NCI-H2081 treated with DMSO at 0.1 percent for 48 hours (cell line): ENCODE measurements at places on chromosomes 16 and 17.

GRCh38 chr16:80150978-80151721 is 389.6 kb upstream of the DYNLRB2 start:
- no peak for DNase-seq

- DNase-seq, result no peak
Observed at GRCh38 chr16:1790611-1791255, 2.8 kb downstream of the IGFALS start.

DNA sequence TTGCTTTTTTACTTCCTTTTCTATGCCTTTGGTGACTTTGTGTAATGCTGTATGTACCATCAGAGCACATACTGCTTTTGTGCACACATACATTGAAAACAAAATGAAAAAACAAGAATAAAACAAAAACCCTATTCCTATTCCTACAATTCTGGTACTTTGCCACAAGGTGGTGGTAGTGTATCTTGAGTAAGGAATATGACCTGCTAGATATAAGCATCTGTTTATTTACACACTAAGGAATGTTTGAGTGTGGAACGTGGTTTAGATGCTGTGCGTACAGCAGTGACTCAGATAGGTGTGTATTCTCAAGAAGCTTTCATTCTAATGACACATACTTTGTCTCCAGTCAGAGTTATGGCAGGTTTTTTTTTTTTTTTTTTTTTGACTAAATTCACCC is 606.2 kb downstream of the WWOX start:
- no peak for DNase-seq

- DNase-seq, result no peak
Observed at GRCh38 chr17:50458701-50459676, 9.7 kb downstream of the CHAD start.

GRCh38 chr17:76535788-76536510 is 1.6 kb downstream of the CYGB start:
- DNase-seq, result no peak

DNA sequence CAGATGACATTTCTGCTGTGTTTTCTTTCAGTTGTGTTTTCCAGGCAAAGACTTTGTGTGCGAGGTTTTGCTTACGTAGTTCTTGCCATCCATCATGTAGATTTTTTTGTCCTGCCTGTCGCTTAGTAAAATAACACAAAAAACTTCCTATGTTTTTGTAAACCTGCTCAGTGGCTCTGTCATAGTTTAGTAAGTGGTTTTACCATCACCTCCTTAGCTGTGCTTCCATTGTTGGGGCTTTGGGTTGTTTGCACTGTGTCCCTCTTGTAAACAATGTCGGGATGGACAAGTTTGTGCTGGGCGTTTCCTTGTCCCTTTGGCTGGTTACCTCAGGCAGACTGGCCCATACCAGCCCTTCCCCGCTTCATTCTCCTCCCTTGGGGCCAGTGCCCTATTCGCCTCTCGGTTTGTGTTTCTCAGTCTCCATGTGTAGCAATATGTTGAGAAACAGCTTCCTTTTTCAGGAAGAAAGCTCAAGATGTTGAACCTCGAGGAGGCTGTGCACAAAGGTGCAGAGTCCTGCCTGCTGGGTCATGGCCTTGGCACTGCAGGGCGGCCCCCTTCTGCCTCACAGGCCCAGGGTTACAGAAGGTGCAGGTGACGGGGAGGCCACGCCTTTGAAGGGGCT is 74.6 kb downstream of the KSR1 start:
- DNase-seq, result no peak

GRCh38 chr16:83200005-83200779 is 573.4 kb downstream of the CDH13 start:
- DNase-seq, result no peak

DNA sequence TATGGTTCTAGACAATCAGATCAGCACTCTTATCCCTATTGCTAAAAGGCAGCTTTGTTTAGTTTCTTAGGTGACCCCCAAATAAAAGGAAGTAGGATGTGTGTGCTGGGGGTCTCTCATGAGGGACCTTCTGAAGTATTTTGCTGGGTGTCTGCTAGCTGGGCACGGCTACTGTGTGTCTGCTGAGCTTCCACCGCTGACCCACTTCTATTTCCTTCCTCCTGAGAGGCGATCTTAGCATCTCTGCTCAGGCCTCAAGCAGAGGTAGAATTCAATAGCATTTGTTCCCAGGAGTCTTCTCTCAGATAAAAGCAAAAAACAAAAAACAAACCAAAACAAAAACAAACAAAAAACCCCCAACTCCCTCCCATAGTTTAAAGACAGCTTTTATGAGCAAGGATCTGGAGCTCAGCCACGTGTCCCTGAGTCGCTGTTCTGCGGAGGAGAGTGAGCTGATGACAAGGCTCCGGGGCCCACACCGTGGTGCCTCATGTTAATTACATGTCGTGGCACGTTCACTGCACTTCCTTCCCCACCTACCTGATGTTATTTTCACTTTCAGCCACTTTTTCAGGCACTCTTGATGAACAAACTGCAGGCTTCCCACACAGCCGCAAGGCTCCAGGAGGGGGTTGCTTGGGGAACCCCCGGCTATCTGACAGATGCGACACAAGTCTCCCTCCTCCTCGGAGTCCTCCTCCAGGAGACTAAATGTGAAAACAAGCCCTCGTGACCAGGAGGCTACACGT is 83.5 kb downstream of the MARCHF10 start:
- no peak for DNase-seq

GRCh38 chr17:13074026-13074425 is 56.2 kb upstream of the ELAC2 start:
- DNase-seq, result no peak

DNA sequence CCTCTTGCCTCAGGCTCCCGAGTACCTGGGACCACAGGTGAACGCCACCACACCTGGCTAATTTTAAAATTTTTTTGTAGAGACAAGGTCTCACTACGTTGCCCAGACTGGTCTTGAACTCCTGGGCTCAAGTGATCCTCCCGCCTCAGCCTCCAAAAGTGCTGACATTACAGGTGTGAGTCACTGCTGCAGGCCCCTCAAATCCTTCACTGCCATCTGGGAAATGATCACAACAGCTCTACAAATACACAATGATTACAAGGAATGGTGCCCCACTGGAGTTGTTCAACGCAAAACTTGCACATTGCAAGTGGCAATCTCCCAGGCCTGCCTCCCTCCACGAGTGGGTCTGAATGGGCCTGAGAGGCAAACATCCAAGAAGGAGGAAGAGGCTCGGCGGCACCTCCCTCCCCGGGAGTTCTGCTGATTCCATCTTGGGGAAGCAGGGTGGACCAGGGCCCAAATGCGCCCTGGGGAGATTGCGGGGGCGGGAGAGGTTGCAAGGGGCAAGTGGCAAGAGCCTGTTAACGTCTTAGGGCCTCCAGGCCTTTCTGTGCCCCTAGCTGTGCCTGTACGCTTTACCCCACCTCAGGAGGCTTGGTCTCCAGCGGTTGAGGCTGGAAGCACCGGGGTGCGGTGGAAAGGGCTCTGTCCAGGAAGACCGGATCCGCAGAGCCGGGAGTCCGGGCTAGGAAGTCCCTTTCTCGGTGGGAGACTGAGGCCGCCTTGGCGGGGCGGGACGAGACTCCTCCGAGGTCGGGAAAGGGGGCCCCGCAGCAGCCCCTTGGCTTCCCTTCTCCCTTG is 656 bp upstream of the IGFBP4 start:
- no peak for DNase-seq

GRCh38 chr17:36653374-36653773 is 52.0 kb downstream of the MRM1 start:
- DNase-seq, result no peak

- DNase-seq, result no peak
Observed at GRCh38 chr16:2955779-2956578, 8.1 kb upstream of the KREMEN2 start.

GRCh38 chr16:22077700-22078313 is 14.5 kb upstream of the VWA3A start:
- DNase-seq, result no peak

- no peak for DNase-seq
Observed at GRCh38 chr17:65013613-65014391, 42.7 kb downstream of the GNA13 start.

DNA sequence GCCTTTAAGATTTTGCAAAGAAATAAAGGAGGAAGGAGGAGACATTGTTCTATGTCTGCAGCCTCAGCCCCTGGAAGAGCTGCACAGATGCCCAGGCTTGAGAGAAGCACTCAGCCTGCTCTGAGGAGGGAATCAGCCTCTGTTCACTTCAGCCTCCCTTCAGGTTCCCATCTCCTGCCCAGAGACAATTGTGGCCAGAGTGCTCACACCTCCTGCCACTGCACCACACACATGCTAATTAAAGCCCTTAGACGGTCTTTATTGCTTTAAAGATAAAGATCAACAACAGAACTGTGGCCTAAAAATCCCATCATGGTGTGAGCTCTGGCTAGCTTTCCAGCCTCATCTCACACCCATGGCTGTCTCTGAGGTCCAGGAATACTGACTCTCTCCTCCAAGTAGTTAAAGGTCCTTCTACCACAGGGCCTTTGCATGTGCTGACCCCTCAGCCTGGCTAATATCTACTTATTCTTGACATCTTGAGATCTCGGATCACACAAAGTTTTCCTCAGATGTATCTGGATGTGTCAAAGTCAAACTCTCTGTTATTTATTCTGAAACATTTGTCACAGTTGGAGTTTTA is 33.8 kb downstream of the CHD9NB start:
- DNase-seq, result no peak

GRCh38 chr16:11534262-11534661 is 52.5 kb downstream of the LITAF start:
- no peak for DNase-seq

GRCh38 chr17:82034371-82035011 is 3.0 kb downstream of the DCXR start:
- DNase-seq, result no peak

- DNase-seq, result peak; percentile 36
Observed at GRCh38 chr17:68172461-68172954, 75.3 kb upstream of the AMZ2 start.

DNA sequence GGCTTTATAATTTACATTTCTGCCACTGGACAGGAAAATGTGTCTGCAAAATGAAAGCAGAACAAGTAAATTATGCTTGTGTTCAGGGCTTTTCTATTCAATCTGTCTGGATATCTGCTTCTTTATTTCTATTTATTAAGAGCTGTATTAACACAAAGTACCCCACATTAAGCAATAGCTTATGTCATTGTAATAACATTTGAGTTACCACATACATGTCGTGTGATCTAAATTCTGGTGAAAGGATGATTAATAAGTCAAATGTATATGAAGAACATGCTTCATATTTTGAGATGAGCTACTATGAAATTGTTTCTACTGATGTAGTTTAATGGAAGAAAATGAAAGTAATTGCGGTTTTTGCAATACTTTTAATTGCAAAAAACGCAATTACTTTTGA is 238.2 kb downstream of the KCNJ2 start:
- DNase-seq, result no peak

DNA sequence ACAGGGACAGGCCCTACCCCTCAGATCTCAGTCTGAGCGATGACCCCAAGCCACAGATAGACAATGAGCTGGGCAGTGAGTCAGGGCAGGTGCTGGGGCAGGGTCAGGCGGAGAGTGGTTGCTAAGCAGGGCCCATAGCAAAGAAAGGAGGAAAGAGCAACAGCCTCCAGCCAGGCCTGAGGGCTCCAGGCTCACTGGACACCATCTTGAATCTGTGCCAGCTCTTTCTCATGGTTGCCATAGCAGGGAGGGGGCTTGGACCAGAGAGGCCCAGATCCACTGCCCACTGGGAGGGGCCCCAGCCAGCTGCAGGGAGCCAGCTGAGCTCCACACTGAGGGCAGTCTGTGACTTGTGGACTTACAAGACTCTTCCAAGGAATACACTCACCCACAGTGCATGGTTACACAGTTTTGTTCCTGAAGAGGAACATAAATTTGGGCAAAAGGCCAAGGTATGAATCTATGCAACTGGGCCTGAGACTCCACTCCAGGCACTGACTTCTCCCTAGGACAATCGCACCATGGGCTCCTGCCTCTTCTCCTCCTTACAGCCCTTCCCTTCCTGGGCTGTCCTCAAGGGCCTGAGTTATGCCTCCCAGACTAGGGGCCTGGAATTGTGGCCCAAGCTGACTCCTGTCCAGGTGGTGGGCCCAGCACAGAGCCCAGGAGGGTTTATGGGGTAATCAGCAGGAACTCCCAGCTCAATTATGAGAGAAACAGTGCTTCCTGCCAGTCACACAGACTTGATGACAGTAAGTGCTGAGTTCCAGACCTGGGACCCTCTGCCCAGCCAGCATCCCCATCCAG is 59.9 kb downstream of the BEAN1 start:
- DNase-seq, result no peak

GRCh38 chr17:5241861-5242671 is 7.4 kb upstream of the SCIMP start:
- DNase-seq, result no peak

GRCh38 chr16:53664724-53665345 is 38.8 kb downstream of the RPGRIP1L start:
- DNase-seq, result no peak

GRCh38 chr16:14634389-14634725 is 1.6 kb downstream of the BFAR start:
- no peak for DNase-seq

- DNase-seq, result no peak
Observed at GRCh38 chr17:72706396-72706981, 386.0 kb downstream of the SLC39A11 start.

GRCh38 chr16:80008857-80009256 is 408.3 kb upstream of the MAF start:
- DNase-seq, result no peak

- no peak for DNase-seq
Observed at GRCh38 chr17:39705786-39706348, 6.0 kb downstream of the ERBB2 start.

DNA sequence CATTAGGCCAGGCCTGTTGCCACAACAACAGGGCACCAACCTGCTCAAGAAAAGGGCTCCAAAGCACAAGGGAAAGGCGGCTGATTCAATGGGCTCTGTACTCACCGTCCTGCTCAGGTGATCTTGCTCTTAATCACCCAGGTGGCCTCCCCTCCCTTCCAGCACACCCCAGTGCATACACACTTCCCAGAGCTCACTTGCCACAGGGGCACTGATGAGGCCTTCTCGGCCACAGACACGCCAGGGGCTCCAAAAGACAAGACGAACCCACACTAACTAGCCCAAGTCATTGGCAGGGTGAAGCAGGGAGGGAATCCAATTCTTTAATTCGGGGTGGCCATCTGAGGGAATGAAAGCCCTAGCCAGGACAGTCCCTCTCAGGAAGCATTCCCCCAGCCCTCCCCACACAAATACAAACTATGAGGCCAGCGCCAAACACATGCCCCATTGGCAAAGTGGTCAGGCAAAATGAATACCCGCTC is 1.4 kb downstream of the MYO18A start:
- DNase-seq, result no peak

DNA sequence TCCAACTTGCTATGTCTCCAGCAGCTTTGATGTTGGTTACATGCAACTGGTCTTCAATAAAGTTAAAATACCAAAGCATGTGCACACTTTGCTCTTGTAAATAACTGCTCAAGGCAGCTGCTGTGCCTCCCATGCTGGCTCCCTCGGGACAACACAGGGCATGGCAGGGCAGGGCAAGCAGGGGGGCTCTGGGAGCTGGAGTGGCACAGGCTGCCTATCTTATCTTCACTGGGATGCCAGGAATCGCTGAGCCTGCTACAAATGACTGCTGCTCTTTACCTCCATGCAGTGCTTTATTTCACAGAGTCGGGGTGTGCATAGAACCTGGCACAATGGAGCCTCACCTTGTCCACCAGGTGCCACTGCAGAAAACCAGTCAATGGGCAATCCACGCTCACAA is 21.8 kb downstream of the PEMT start:
- DNase-seq, result no peak
